ENCODE measurements at places on chromosomes 2 and 18. TPM values are rescaled to one million over a fixed set of nuclear protein-coding genes. Genes with fewer than 3 reads are reported as not detected.

Gene EXOC6B
- 29.7 TPM for total RNA-seq

DNA sequence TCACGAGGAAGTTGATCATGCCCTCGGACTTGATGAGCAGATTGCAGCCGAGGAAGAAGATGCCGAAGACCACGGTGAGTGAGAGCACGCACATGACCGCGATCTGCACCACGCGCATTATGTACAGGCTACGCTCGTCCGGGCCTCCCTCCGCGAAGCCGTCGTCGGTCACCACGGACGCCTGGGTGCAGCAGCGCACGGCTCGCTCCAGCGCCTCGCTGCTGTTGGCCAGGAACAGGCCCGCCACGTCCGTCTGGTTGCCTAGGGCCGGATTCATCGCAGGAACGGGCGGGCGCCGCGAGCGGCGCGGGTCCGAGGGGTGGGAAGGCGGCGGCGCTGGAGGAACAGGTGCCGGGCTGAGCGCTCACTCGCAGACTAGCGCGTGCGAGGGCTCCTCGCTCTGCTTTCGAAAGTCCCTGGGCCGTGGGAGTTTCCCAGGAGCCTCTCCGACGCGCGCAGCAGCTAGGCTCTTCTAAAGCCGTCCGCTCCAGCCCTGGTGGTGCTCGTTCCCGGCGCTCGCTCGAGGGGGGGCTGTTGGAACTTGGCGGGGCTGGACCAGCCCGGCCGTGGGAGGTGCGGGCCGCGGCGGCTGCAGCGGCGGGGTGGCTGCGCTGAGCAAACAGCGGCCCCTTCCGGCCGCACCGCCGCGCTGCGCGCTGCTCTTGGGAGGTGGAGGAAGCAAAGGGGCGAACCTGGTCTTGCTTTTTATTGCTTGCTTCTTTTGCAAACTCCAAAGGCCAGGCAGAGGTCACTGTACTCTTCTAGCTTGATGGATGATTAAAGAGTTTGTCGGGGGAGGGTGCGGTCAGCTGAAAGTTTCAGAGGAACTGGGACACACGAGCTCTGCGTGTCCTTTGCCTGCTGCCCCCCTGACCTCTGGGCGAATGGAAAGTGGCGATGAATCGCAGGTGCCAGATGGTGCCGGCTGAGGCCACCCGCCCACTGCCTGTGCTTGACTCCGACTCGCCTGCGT is at the start of gene RPRM:
RPRM (minus strand) TSS at position 474 of the 973 bp plus-strand sequence; CDS start at position 277, 197 bp downstream.
- peaks cover 17% of the 10 kb centered on the region for H3K27me3 ChIP-seq
- H3K4me1 ChIP-seq = no peaks in the 10 kb centered on the region
- H3K4me3 ChIP-seq = peak within 1 kb of the TSS; percentile 49
- H3K36me3 ChIP-seq = no peaks in the 10 kb centered on the region
- DNase-seq = peak; percentile 37
- no peak within 1 kb of the TSS for H3K27ac ChIP-seq

Gene MATN3
- total RNA-seq = 1.1 TPM

- no peak overlapping the region for H3K27ac ChIP-seq
- no peaks in the 10 kb centered on the region for H3K27me3 ChIP-seq
- H3K4me1 ChIP-seq = no peaks in the 10 kb centered on the region
- DNase-seq = peak; percentile 22
- H3K36me3 ChIP-seq = no peaks in the 10 kb centered on the region
These were observed 27.1 kb downstream of the PID1 start for GRCh38 chr2:229243890-229244560.

Gene RABL2A
- 2.8 TPM for total RNA-seq

DNA sequence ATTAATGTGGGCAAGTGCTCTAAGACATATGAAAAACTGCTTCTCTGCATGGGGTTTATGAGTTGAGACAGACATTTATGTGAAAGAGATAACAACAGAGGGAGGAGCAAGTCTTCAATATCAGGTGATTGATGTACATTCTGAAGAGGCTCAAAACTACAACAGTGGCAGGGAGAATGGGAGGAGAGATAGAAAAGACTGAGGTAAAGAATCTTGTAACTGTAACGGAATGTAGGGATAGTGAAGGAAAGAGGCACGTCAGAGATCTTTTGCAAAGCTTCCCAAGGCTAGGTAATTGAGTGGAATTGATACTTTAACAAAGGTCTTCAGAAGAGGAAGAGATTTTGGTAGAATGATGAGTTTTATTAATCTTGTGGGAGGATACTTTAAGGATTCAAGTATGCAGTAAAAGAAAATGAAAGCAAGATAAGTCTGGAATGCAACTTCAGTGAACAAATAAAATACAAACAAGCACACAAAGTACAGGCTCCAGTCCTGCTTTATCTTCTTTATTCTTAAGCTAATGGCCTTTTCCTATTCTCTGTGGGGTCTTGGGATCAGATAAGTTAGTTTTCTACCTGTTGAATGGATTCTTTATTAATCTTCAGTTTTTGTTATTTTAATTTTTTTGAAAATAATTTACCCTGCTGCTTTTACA is 15.0 kb downstream of the SMAD4 start:
- no peak overlapping the region for H3K27ac ChIP-seq
- no peak for DNase-seq
- peaks cover 6% of the 10 kb centered on the region for H3K36me3 ChIP-seq
- no peaks in the 10 kb centered on the region for H3K27me3 ChIP-seq
- no peaks in the 10 kb centered on the region for H3K4me1 ChIP-seq

- H3K36me3 ChIP-seq = no peaks in the 10 kb centered on the region
- no peak overlapping the region for H3K27ac ChIP-seq
These were observed 40.3 kb downstream of the KCNS3 start for GRCh38 chr2:17918789-17919188.

DNA sequence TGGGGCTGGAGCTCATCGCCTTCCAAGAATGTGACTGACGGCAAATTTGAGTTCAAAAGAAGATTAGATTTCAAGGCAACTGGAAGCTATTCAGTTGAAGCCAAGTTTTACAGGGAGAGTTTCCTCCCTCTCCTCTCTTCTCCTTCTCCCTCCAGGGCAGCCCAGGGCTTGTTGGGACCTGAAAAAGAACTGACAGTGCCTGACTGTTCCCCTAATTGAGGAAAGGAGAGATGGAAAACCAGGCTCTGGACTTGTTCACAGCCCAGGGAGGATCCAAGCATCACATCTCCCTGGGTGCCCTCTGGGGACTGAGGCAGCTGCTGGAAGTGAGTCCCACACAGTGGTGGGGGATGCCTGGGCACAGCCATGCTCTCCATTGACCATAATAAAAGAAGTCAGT is 88.1 kb downstream of the THNSL2 start:
- no peak overlapping the region for H3K4me3 ChIP-seq
- no peak overlapping the region for H3K27ac ChIP-seq
- H3K4me1 ChIP-seq = no peaks in the 10 kb centered on the region
- H3K36me3 ChIP-seq = no peaks in the 10 kb centered on the region

DNA sequence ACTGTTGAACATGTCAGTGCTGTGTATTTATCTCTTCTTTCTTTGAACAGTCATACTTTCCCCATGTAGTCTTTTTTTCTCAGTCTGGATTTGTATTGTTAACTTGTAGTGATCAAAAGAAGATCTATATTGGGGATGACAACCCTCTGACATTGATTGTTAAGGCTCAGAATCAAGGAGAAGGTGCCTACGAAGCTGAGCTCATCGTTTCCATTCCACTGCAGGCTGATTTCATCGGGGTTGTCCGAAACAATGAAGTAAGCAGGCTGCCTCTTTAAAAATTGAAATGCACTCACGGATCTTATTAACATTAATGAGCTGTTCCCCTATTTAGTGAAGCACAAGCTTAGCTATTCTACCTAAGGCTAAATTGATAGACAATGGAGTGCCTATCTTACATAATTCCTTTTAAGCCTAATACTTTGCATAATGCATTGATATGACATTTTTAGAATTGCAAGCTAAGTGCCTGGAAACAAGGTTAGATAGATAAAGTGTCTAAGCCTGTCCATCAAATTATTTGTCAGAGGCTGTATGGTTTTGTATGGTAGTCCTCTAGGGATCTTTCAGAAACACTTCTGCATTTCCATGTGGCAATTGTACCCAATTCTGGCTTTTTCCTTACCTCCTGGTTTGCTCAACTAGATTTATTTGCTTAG is 29.3 kb upstream of the FAM171B start:
- H3K36me3 ChIP-seq = peaks cover 23% of the 10 kb centered on the region
- no peak for DNase-seq
- H3K27me3 ChIP-seq = no peaks in the 10 kb centered on the region
- H3K4me3 ChIP-seq = no peak overlapping the region
- no peak overlapping the region for H3K27ac ChIP-seq

Gene REG3A
- not detected for total RNA-seq

DNA sequence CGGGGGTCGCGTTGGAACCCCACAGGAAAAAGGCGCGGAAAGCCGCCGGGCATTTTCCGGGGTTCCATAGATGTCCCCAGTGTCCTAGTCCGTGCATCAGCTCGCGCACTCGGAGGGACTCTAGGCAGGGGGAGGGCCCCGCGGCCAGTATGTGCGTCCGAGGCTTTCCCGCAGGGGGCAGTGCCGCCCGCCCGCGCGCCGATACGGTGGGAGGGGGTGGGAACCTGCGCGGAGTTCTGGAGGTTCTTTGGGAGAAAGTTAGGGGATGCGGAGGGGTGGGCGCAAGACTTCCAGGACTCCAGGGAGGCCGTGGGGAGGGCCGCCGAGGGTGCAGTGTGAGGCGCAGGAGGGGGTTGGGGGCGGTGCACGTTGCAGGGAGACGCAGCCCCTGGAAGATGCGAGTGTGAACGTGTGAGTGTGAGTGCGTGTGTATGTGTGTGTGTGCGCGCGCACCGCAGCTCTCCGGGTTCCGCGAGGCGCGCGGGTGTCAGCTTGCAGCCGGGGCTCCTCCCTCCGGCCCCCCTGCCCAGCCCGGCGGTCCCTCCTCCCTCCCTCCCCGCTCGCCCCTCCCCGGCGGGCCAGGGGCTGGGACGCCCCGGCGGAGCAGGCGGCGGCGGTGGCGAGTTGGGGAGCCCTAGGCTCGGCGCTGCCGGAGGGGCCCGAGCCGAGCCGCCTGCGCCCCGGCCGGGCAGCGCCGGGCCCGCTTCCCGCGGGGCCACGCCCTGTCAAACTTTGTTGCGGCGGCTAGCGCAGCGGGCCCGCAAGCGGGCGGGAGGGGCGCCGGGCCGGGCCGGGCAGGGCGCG is at the start of gene TCF7L1:
TCF7L1 (plus strand) TSS at position 559 of the 804 bp plus-strand sequence. CDS start 293 bp downstream, outside the sequence.
- no peaks in the 10 kb centered on the region for H3K27me3 ChIP-seq

DNA sequence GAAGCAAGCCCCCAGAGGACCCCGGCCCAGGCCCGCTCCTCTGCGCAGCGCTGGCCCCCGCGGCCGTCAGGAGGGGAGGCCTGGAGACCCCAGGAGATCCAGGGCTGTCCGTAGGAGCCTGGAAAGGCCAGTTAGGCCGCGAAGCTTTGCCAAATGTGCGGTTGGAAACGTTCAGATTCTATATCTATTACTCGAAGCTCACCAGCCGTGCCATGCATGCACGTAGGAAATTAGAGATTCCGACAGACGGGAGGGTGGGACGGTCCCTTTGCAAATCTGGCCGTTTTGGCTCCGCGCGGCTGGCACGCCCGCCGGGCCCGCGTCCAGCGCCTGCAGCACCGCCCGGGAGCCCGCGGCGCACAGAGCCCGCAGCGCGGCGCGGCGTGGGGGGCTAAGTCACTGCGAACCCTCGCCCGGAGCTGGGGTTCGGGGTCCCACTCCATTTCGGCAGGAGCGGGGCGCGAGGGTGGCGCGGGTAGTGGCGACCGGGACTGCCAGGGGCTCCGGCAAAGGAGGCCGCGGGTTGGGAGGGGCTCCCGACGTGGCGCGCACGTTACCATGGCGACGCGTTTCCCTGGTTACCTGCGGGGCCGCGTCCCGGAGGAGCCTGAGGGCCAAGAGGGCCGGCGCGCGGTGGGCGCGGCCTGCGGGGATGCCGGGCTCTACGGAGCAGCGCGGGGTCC is 488.6 kb upstream of the SMIM21 start:
- H3K27ac ChIP-seq = no peak overlapping the region
- H3K4me3 ChIP-seq = no peak overlapping the region
- H3K27me3 ChIP-seq = no peaks in the 10 kb centered on the region
- H3K36me3 ChIP-seq = no peaks in the 10 kb centered on the region
